Right atrium auricular region (tissue), 2 donors: ENCODE measurements at places on chromosomes 7 and 10. TPM values are rescaled to one million over a fixed set of nuclear protein-coding genes. Genes with fewer than 3 reads are reported as not detected.

Gene HPSE2
- not detected for total RNA-seq

Gene SLC39A12
- total RNA-seq = not detected

Gene TUBAL3
- total RNA-seq = 1.7 TPM

Gene SORCS3
- total RNA-seq = 0.07 TPM

Gene METTL27
- not detected for total RNA-seq

Gene ZP3
- total RNA-seq = 2.4 TPM

Gene TMEM106B
- total RNA-seq = 51.6 TPM

Gene DNAH11
- total RNA-seq = 2.8 TPM

Gene HGF
- 2.1 TPM for total RNA-seq

Gene TFR2
- 0.19 TPM for total RNA-seq

Gene PEX1
- total RNA-seq = 11.3 TPM

Gene IFIT2
- 2.6 TPM for total RNA-seq

Gene KLF14
- not detected for total RNA-seq

Gene FRAT1
- 3.3 TPM for total RNA-seq

Gene RELN
- total RNA-seq = 6.9 TPM

DNA sequence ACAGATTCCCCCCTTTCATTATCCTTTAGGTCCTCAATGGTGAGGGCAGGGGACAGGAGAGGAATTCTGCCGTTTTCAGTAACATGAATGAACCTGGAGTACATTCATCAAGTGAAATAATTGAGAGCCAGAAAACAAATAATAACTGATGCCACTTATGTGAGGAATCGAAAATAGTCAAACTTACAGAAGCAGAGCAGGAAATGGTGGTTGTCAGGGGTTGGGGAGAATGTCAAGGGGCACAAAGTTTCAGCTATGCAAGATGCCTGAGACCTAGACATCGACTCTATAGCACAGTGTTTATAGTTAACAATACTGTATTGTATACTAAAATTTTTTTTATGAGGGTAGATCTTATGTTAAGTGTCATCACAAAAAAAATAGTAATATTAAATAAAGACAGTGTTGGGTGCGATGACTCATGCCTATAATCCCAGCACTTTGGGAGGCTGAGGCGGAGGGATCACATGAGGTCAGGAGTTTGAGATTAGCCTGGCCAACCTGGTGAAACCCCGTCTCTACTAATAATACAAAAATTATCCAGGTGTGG is 1219.8 kb downstream of the GATA3 start:
- no peak for DNase-seq

DNA sequence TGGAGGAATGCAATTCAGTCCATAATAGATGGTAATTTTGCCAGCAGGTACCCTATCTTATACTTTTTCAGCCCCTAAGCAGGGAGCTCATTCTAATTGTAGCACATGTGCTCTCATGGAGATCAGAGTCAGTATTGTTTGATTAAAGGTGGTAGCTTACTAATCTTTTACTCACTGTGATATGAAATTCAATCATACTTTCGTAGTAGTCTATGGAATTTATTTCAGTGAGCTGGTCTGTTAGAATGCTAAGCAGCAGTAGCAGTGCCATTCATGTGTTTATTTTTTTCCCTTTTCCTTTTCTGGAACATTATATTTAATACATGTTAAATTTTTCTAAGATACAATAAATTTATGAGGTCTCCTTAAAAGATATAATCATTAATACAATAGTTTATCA is 109.0 kb downstream of the ST7 start:
- no peak for DNase-seq

GRCh38 chr7:131480384-131481315 is 75.8 kb downstream of the PODXL start:
- no peak for DNase-seq

DNA sequence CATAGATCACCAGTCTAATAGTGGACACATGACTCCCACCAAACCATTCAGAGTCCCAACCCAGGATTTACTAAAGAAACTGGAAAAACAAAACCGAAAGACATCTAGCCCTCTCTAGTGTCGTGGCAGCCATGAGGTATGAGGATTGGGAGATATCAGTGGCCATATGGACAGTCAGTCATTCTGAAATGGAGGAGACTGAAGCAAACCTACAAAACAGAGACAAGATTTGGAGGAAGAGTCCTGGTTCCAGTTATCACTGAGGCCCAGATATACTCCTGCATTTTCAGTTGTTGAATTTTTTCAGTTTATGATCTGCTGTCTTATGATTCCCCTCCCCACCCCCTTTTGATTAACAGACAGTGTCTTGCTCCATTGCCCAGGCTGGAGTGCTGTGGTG is 9.1 kb upstream of the RALA start:
- DNase-seq = no peak

DNA sequence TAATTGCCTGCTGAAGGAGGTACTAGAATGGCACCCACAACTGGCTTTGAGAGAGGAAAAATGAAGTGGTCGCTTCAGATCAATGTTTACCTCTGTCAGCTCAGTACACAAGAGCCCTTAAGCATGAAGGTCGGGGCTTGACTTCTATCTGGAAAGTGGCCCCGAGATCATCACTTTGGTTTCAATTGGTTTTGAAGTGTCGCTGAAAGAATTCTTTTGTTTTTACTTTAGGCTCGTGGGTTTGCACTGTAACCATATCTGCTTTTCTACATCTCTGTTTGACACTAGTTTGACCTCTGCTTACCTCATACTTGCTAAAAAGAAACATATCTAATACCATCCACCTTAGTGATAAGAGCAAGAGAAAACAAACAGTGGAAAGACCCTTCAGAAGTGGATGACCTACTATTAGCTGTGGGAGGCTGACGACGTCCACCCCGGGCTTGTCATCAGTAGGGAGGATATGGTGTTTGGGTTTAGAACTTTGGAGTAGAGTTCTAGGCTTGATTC is 361.8 kb downstream of the GATA3 start:
- no peak for DNase-seq

- no peak for DNase-seq
These were observed 709.7 kb downstream of the CNTNAP2 start for GRCh38 chr7:146826329-146826728.

GRCh38 chr10:126011995-126012394 is 115.6 kb downstream of the FANK1 start:
- no peak for DNase-seq

- DNase-seq = no peak
These were observed 144.8 kb upstream of the NEBL start for GRCh38 chr10:21041763-21042458.

DNA sequence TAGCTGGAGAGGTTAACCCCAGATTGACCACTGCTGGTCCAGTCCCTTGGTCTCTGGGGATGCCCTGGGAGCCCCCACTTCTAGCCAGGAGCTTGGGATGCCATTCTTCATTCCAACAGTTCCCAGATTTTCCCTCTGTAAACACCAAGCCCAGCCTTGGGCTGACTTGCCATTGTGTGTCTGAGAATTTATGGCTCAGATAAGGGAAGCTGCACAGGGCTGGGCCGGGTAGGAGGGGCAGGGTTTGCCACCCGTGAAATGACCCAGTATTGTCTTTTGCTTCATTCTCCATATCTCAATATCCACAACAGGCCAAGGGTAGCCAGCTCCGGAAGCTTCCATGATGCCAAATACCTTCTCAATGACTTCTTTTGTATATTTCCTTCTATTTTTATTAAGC is 32.1 kb downstream of the AFAP1L2 start:
- no peak for DNase-seq

DNA sequence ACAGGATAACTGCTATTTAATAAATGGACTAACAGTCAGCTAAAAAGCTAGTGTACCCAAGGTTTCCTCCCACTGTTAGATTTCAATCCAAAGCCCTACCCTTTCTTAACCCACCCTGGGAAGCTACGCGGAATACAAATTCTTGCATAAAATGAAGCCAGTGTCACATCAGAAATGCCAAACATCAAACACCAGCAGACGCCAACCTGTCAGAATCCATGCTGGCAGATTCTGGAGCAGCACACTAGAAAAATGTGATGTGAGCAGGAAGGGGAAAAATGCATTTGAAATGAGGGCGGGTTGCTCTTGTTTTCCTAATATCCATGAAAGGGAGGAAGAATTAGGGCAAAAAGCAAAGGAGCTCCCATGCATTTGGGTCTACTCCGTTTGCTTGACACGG is 16.1 kb upstream of the JCAD start:
- no peak for DNase-seq

- DNase-seq = no peak
These were observed 20.2 kb downstream of the CALN1 start for GRCh38 chr7:72391821-72392377.

GRCh38 chr7:40680657-40681056 is 545.9 kb downstream of the SUGCT start:
- DNase-seq = no peak

DNA sequence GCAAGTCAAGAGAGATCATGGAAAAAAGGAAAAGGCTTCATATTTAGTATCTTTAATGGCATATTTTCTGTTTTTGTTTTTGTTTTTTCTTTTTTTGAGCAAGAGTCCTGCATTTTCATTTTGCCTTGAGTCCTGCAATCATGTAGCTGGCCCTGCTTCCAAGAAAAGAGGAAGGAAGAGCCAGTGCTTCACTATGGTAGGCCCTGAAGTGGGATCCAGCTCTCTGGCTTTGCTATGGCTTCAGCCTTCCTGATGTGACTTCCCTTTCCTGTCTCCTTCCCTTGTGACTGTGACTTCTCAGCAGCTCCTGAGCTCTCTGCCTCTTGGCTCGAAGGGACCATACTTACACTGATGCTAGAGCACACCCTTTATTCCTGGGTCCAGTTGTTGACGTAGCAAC is 512.3 kb downstream of the INHBA start:
- DNase-seq = no peak

DNA sequence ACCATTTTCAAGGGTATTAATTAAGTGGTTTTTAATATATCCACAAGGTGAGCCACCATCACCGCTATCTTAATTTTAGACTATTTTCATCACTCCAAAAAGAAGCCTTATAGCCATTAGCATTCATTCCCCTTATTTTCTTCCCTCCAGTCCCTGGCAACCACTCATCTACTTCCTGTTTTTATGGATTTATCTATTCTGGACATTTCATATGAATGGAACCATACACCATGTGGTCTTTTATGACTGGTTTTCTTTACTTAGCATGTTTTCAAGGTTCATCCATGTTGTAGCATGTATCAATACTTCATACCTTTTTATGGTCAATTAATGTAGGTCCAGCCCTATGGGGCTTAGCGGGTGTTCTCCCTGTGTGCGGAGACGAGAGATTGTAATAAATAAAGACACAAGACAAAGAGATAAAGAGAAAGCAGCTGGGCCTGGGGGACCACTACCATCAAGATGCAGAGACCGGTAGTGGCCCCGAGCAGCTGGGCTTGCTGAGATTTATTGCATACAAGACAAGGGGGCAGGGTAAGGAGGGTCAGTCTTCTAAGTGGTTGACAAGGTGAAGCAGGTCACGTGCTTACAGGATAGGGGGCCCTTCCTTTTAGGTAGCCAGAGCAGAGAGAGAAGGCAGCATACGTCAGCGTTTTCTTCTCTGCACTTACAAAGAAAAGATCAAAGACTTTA is 14.6 kb downstream of the WBP1L start:
- DNase-seq = no peak

- DNase-seq = no peak
These were observed 16.8 kb upstream of the GPR15LG start for GRCh38 chr10:84156768-84157167.

DNA sequence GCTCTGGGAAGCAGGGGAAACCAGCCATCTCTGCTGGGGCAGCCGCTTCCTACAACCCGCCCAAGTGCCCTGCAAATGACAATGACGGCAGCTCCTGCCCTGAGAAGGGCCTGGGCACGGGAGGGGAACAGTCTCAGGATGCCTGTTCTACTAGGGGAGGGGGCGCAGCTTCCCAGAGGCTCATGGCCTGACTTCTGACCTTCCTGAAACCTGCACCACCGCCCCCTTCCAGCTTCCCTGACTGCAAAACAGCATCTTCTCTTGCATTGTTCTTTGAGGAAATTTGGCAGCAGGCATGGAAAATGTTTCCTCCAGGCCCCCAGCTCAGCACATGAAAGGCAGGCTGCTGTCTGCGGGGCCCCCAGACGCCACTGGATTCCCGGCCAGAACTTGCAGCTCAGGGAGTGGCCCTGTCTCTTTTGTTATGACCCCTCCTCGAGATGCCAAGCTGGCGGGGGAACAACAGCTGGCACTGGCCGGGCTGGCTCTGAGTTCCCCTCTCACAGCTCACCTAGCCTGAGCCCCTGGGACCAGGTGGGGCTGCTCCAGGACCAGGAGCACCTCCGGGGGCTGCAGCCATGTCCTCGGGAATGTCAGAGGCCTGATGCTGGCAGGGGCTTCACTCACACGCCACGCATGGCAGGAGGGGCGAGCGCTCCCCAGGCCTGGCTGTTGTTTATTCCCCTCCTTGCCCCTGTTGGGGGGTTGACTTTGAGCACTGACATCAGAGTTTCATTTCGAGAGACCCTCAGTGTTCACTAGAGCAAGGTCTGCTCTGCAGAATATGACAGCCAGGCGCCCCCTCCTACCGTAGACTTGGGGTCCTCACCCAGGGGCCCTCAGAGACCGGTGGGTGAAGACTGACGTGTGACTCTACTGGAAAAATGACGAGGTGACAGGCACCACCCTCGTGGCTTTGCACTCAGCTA is 62.7 kb downstream of the CALML3 start:
- DNase-seq = no peak

GRCh38 chr10:33211106-33211878 is 123.2 kb downstream of the NRP1 start:
- peak; percentile 75 for DNase-seq

DNA sequence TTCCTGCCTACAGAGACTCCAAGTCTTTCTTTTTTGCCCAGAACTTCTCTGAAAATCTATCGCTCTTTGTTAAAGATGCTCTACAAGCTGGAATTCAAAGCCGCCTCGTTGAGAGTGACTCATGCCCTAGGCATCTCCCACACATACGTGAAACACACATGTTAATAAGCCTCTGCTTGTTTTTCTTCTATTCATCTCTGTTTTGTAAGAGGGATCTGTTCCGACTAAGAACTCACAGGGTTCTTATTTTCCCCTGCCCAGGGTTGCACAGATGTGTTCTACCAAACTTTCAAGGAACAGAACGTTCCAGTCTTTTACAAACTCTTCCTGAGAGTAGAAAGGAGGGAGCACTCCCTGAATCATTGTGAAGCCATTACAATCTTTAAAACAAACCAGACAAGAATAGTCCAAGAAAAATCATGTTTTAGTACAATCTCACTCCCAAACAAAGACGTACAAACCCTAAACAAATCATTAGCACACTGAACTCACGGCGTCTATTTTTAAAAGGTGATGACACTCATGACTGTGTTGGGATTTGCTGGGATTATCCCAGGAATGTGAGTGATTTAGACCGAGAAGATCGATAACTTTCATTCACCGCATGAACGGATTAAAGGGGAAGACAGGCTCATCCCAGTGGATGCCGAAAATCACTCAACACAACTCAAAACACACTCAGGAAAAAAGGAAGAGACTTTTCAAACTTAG is 55.3 kb upstream of the INPP5A start:
- DNase-seq = no peak

GRCh38 chr7:79290841-79291497 is 162.5 kb downstream of the MAGI2 start:
- DNase-seq = no peak

- no peak for DNase-seq
These were observed 366.5 kb upstream of the AKR1E2 start for GRCh38 chr10:4459531-4459930.

GRCh38 chr10:66917104-66917503 is 8.7 kb upstream of the LRRTM3 start:
- DNase-seq = no peak

- no peak for DNase-seq
These were observed 64.3 kb downstream of the PDGFA start for GRCh38 chr7:455110-455928.
